NCI-H460 (cell line): ENCODE measurements at places on chromosomes 5 and 9. TPM values are rescaled to one million over a fixed set of nuclear protein-coding genes. Genes with fewer than 3 reads are reported as not detected.

INSL4 gene
- total RNA-seq: 3.3 and 4.6 TPM in 2 replicates

FRRS1L gene
- not detected in 2 replicates for total RNA-seq

MARVELD2 gene
- total RNA-seq: 8.8 and 9.3 TPM in 2 replicates

RACK1 gene
- total RNA-seq: 6,972 and 7,071 TPM in 2 replicates

PCDHGB7 gene
- total RNA-seq: 0.79 and 0.89 TPM in 2 replicates

MLANA gene
- not detected in 2 replicates for total RNA-seq

SPINK4 gene
- not detected in 2 replicates for total RNA-seq

PHF24 gene
- not detected in 2 replicates for total RNA-seq

DNA sequence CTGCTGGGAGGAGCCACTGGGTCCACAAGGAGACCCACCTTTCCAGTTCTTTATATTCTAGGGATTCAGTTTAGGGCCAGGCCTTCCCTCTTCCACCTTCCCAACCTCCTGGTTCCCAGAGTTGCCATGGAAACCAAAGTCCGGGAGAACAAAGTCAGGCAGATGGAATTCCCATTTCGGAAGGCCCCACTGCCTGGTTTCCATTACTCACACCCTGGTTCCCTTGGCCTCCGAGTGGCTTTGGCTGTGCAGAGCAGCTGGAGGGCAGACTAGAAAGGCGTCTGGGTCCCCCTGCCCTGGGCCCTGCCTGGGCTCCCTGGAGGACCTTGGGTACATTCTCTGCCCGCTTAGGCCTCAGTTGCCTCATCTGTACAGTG, 136.1 kb downstream of the RGS3 start:
- DNase-seq: no peak

GRCh38 chr5:171702135-171702770, 83.4 kb upstream of the SMIM23 start:
- DNase-seq: no peak

DNA sequence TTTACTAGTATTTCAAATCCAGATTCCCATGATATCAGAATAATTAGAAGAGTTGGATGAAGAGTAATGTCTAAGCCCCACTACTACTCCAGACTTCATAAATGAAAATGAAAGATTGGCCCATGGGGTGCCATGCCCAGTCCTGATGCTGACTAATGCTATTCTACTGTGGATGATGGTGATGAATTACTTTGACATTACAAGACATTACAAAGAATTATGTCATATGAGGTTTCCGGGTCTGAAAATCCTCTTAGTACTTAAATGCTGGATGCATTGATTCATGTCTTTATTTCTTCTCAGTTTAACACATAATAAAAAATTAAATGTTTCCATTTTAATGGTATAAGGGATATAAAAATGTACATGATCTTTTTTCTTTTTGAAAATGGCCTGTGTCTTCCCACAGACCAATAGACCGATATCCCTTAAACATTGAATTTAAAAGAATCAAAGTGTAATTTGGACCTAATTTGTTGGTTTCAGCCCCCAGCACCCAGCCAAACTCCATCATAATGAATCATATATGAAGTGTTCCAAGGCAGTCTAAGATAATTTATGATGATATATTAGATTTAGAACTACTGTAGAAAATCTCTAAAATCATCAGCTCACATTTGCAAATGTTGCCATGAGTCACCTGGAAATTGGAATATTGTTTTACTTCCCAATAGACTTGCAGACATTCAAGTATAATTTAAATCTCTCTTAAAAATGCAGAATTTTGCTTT, 223.6 kb upstream of the SGCD start:
- DNase-seq: no peak

DNA sequence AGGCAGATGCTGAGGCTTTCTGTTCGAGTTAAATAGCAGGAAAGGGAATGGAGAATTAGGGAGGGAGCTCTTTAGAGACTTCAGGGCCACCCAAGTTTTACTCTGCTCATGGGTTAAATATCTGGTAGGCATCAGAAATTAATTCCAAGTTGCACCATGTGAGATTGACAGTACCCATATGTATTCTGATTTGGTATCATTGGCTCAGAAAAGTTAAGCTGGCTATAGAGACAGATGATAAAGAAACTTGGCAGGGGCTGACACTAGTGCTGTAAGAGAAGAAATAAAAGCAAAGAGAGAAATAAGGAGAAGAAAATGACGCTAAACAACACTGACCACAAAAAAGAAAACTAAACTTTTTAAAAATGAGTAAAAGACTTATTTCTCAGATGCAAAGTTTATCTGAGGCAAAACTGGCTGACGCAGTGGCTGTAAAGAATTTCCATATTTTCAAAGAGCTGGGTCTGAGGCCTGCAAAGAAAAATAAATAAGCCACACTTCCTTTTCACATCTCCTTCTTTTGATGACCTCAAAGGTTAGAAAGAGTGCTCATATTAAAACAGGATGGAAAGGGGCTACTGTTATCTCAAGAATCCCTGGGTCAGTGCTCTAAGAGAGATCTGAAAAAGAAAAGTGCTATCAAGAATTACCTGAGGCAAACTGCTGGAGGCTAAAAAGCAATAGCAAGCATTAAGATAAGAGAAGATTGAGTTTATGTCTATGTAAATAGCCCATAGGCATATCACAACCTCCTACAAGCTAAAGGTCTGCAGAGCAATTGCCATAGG, 399.0 kb upstream of the MEF2C start:
- DNase-seq: no peak

GRCh38 chr9:76620581-76620980, 143.7 kb upstream of the PCA3 start:
- DNase-seq: no peak

GRCh38 chr9:121192959-121193640, 8.6 kb downstream of the RAB14 start:
- no peak for DNase-seq

DNA sequence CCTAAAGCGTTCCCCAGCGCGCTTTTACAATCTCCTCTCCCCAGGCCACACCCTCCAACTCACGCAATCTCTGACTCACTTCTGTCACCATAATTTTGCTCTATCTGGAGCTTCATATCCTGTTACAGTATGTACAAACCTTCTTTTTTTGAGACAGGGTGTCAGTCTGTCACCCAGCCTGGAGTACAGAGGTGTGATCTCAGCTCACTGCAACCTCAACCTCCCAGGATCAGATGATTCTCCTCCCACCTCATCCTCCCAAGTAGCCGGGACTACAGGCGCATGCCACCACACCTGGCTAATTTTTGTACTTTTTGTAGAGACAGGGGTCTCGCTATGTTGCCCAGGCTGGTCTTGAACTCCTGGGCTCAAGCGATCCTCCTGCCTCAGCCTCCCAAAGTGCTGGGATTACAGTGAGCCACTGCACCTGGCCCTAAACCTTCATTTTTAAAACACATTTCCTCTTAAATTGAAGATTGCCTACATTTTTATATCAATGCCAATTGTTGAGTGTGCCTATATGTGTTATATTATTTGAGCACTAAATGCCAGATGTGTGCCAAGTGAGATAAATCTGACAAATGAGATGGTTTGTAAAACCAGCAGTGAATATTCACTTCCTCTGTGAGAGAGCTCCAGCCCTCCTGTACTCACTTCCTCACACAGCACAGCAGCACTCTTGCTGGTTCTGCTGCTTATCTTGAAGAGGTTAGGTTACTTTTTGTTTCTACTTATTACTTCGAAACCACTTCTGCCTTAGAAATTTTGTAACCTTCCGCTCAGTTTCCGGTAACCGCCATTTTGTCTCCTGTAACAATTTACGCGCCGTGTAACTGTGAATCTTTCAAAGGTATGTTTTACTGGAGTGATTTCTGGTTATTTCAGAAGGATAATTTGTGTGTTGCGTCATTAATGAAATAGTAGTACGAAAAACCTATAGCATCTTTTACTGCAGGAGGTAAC, 57.9 kb downstream of the DOCK8 start:
- no peak for DNase-seq

DNA sequence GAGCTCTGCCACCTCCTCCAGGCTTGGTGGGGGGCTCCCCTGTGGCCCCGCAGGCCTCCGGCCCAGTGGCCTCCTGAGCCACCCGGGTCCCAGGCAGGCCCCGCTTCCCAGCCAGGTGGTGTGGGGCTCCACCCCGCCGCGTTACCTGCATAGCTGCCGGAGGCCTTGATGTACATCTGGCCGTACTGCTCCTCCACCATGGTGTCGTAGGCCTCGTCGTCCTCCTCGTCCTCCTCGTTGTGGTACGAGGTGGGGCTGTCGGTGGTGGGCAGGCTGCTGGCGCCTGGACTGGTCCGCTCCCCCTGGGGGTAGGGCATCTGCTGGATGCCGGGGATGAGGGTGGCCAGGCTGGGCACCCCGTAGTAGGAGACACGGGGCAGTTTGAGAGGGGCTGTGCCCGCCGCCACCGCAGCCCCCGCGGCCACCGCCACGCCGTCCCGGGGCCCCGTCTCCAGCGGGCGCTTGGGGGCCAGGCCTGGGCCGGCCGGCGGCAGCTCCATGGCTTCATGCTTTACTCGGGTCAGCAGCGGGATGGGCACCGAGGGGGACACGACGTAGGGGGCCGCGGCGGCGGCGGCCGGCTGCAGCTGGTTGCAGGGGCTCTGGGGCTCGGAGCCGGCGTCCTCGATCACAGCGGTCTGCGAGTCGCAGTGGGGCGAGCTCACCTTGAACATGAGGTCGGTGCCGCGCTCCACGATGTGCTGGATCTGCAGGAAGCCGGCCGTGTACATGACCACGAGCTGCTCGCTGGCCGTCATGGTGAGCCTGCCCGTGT, 45.4 kb downstream of the NACC2 start:
- no peak for DNase-seq

GRCh38 chr9:130128733-130129431, 43.3 kb upstream of the NCS1 start:
- DNase-seq: peak; percentile 36

DNA sequence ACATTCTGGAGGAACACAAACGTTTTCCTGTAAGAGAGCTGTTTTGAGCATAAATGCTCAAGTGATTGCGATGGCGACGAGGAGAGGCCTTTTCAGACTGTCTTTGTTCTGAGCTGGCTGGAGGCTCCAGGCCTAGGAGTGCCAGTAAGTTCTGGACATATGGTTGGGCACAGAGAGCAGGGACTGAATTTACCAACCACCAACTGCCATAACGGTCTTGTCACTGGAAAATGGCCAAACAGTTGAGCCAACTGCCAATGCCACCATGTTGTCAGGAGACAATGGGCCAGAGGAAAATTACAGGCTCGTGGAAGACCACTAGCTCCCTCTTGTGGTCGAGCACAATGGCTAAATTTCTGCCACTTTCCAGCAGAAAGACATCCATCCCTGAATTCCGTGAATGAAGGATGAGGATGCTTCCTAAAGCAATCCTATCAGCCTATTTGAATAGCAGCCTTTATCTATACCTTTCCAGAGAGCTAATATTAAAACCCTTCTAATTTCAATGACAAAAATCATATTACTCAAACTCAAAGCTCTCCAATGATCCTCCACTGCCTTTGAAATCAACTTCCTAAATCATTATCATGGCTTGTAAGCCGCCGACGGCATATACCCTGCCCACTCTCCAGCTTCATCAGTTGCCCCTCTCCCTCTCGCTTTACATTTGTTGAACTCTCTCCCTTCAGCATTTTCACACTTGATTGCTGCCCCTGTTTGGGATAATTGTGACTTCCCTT, 66.9 kb upstream of the GLIS3 start:
- peak; percentile 43 for DNase-seq

DNA sequence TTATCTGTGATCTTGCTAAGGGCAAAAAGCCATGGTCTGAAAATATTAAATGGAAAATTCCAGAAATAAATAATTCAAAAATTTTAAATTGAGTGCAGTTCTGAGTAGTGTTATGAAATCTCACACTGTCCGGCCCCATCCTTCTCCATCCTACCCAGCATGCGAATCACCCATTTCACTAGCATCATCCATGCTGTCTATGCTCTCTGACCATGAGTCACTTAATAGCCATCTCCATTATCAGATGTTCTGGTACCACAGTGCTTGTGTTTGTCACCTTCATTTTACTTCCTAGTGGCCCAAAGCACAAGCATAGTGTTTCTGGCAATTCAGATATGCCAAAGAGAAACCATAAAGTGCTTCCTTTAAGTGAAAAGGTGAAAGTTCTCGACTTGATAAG, 63.3 kb upstream of the SMC5 start:
- DNase-seq: no peak

DNA sequence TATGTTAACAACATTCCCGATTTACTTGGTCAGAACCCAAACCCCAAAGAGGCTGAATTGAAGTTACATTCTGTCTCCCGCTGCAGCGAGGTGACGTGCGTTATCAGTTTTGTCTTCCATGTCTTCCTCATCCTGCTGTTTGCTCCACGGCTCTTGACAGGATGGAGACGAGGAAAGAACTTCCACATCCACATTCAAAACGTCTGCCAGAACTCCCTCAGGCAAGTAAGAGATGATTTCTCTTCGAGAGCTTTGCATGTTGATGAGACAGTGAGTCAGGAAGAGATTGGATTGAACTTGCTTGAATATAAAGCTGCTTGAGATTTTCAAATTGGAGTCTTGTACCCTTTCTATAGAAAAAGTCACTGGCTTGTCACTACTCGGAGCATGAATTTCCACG, 242.6 kb downstream of the AUH start:
- peak; percentile 55 for DNase-seq

DNA sequence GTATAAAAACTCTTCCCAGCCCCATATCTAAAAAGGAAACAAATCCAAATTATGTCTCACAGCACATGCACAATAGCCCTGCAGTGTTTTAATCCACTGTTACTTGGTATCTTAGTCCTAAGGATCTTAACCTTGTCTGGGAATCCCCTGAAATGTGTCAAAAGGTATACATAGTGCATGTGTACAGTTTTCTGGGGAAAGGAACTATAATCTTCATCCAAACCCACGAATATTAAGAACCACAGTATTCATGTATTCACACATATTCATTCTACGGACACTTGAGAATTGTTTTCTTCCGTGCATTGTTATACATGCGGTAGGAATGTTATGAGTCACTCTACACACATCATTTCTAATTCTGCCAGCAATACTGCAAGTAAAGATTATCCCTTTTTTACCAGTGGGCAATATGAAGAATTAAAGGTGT, 47.8 kb upstream of the SNX2 start:
- DNase-seq: no peak

GRCh38 chr9:86141843-86142242, 42.5 kb upstream of the GOLM1 start:
- DNase-seq: no peak

DNA sequence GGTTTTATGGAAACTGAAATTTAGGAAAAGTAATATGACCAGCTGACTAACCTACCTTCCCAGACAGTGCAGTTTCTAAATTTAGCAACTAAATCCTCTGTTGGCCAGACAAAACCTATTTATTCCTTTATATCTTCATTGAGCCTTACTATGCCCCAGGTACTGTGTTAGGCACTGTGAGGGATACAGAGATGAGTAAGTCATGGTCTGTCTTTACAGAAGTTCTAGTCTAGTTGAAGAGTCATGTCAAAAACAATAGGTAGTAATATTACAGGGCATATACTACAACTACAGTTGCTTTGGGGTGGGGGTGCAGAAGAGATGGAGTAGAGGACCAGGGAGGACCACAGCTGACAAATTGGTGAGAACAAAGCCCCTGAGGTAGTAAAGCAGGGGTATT, 42.8 kb downstream of the FBXO38 start:
- no peak for DNase-seq

GRCh38 chr5:58327289-58327688, 132.6 kb downstream of the PLK2 start:
- DNase-seq: no peak
